Activated CD4-positive, alpha-beta T cell treated with anti-CD3 and anti-CD28 coated beads, Interleukin-10, Interleukin-2, amounts not matched to agents 100 ng/mL and 50 ng/mL, durations not matched to agents 16 hours and 8 hours (primary cell): ENCODE measurements at places on chromosomes 12 and 14.

GRCh38 chr14:105860615-105861580, 334.5 kb downstream of the TMEM121 start:
- peak; percentile 43 for DNase-seq

DNA sequence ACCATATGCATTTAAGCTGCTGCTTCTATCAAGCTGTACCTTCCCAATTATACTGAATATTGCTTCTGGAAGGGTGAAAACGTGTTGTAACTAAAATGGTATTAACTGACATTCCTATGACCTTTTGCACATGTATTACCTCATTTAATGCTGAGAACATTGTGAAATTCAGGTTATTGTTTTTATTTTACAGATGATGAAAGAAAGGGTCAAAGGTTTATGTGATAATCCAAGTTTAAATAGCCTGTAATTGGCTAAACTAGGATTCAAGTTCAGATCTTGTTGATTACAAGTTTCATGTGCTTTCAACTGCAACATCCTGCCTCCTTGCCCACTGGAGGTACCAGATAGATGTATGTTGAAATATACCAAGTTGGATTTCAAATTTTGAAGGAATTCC, 433.3 kb upstream of the PRICKLE1 start:
- DNase-seq: no peak

- peak; percentile 10 for DNase-seq
Measured at GRCh38 chr12:130765186-130765659, 49.1 kb upstream of the RIMBP2 start.

DNA sequence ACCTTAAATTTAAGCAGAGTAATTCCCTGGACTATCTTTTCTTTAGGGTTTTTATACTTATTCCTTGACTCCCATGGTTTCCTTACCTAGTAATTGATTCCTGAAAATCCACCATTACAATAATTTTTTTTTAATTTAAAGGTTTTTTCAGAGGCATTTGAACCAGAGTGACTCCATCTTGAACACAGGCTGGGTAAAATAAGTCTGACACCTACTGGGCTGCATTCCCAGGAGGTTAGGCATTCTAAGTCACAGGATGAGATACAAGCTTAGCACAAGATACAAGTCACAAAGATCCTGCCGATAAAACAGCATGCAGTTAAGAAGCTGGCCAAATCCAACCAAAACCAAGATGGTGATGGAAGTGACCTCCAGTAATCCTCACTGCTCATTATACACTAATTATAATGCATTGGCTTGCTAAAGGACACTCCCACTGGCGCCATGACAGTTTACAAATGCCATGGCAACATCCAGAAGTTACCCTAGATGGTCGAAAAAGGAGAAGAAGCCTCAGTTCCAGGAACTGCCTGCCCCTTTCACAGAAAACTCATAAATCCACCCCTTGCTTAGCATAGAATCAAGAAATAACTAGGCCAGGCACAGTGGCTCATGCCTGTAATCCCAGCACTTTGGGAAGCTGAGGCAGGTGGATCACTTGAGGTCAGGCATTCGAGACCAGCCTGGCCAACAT, 53.6 kb downstream of the SLC25A21 start:
- no peak for DNase-seq

- DNase-seq: no peak
Measured at GRCh38 chr14:68492381-68493151, 300.3 kb downstream of the ZFP36L1 start.

DNA sequence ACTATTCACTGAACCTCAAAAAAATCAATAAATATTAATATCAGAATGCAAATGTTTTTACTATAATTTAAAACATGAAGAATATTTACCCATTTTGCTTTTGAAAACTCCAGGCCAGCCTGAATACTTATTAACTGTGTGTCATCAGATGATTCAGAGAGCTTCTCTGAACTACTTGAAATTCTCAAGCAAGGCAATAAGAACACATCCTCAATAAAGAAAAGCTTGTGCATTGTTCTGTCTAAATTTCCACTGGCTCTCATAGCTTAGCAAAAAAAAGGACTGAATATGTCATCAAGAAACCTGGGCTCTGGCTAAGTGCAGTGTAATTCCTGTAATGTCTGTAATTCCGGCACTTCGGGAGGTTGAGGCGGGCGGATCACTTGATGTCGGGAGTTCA, 194.1 kb downstream of the BTG1 start:
- DNase-seq: no peak

DNA sequence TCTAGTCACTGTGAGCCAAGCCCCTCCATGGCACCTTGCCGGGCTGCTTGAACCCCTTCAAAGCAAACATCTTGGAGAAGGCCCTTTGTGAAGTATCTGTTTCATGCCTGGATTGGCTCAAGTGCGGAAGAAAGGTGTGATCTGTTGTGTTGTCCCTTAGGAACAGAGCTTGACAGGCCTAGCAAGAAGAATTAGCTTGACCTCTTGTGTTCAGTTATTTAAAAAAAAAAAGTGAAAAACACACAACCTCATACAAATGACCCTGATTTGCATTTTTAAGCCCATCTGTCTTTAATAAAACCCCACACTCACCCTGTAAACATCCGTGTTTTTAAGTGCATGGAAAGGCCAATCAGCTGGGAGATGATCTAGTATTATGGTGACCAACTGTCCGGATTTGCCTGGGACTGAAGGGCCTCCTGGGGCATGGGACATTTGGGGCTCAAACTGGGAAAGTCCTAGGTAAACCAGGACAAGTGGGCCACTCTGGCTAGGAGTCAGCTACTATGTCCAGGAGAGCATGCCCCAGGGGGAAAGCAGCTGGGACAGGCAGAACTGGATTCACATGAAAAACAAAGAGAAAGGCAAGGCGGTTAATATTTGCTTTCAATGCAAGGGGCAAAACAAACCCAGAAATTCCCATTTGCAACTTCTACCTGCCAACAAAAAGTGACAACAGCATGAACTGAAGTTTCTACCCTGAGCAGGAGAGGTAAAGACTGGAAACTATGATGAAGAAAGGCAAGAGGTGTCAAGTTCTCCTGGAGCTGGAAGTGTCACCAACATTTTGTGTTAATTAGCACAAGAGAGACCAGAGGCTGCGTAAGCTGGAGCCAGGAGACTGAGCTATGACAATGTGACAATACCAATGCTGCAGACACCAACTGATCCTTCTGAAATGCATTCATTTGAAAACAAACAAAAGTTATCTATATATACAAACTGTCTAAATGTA, 78.6 kb downstream of the CLMN start:
- DNase-seq: no peak

DNA sequence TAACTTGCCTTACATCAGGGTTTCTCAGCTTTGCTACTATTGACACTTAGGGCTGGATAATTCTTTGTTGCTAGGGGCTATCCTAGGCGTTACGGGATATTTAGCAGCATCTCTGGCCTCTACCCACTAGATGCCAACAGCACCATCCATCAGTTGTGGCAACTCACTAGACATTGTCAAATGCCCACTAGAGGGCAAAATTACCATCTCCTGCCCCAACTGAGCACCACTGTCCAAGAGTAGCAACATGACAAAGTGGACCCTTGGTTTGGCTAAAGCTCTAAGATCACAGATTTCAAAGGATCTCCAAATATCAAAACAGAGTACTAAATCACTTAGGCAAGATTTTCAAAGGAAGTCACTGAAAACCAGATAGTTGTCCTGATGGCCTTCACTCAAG, 251.7 kb upstream of the TBX3 start:
- no peak for DNase-seq

GRCh38 chr12:91023326-91024004, 18.7 kb upstream of the EPYC start:
- DNase-seq: peak; percentile 3

DNA sequence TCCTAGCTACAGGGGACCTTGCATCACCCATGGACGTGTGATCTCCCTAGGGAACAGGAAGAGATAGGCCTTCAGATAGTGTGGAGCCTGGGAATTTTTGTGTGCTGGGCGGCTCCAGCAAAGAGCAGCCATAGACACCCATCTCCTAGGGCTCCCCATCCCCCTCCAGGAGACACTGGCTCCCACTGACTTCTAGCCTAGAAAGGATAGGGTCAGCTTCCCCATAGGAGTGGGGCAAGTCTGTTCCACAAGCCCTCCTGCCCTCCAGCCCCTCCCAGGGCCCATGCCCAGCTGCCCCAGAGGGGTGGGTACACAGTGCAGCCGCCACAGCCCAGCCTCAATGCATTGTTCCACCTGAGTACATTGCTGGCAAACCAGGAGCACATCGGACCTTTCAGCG, 16.5 kb upstream of the LALBA start:
- DNase-seq: no peak

- DNase-seq: no peak
Measured at GRCh38 chr14:44613061-44613712, 106.1 kb upstream of the FSCB start.

GRCh38 chr14:94050231-94050880, 24.2 kb downstream of the OTUB2 start:
- no peak for DNase-seq

DNA sequence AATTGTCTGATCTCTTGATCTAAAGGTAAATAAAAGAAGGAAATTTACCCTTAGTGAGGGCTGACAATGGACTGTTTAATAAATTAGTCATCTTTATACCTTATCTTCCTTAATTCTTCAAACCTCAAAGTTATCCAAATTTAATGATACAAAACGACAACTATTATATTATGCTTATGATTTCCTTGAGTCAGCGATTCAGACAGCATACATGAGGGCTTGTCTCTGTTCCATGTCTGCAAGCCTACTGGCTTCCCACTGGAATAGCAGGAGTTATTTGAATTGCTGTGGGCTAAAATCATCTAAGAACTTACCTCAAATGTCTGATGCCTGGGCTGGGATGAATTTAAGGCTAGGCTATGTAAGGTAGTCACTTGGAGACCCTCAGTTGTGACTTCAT, 197.2 kb upstream of the MDGA2 start:
- DNase-seq: no peak
